ENCODE measurements at places on chromosomes 1 and 21. TPM values are rescaled to one million over a fixed set of nuclear protein-coding genes. Genes with fewer than 3 reads are reported as not detected.

DNA sequence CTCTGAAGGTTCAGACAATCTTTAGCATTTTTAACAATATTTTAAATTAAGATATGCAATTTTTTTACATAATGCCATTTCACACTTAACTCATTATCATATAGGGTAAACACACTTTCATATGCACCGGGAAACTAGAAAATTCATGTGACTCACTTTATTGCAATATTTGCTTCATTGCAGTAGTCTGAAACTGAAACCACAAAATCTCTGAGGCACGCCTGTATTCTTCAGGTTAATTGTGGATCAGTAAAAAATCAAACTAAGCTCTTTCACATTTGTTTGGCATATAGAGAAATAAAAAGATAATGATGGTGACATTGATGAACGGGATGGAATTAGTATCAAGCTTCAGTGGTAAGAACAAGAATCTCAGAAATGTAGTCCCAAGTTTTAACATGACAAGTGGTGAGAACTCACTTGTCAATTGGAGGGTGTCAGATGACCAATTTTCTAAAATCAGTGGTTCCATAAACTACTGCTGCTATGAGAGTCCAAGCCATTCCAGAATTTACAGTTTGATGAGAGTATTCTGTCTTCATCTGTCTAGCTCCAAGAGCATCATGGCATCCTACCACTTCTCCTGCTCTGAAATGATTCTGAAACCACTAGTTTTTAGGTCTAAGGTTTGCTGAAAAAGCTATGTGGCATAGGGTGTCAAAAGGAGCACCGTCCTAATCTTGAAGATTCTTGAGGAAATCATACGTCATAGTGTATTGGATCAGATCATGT lies 281.0 kb downstream of the PTPRC start:
- DNase-seq, result no peak

- no peak for DNase-seq
Observed at GRCh38 chr21:14321042-14321441, 61.9 kb downstream of the HSPA13 start.

- DNase-seq, result no peak
Observed at GRCh38 chr1:101147381-101147780, 89.4 kb upstream of the S1PR1 start.

DNA sequence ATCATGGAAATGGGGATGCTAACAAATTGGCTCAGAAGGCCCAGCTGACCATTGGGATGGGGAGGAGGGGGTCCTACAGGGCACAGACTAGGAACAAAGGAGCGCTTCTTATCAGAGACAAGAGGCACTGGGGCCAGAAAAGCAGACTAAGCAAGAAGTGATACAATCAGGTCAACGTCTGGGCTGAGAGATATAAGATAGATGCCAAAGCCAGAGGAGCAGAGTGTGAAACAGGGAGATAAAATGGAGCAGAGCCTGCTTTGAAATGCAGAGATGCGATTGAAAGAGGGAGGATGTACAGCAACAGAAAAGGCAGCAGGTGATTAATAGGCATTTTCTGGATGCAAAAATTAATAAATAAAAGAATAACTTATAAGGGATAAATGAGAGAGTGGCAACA lies 127.5 kb upstream of the SAMSN1 start:
- DNase-seq, result no peak

- no peak for DNase-seq
Observed at GRCh38 chr21:41751611-41752011, 15.2 kb downstream of the RIPK4 start.

- no peak for DNase-seq
Observed at GRCh38 chr1:26827106-26827604, 667 bp downstream of the ZDHHC18 start.

GRCh38 chr1:3577711-3578432 lies 33.4 kb downstream of the MEGF6 start:
- no peak for DNase-seq

DNA sequence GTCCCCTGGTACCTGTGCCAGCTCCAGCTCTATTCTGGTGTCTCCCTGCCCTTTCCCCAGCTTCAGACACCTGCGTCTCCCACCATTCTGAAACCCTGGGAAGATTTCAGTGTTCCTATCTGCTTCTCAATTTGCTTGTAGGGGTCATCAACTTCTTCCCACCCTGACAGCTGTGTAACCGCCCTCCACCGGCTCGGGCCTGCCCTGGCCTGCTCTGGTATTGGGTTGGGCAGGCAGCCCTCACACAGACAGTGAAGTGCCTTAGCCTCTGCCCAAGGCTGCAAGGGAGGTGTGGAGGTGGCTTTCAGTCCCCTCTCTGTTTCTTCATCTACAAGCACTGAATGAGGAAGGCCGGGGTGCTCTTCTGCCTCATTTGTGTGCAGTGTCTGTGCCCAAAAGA lies 97.2 kb downstream of the LAMC2 start:
- no peak for DNase-seq

DNA sequence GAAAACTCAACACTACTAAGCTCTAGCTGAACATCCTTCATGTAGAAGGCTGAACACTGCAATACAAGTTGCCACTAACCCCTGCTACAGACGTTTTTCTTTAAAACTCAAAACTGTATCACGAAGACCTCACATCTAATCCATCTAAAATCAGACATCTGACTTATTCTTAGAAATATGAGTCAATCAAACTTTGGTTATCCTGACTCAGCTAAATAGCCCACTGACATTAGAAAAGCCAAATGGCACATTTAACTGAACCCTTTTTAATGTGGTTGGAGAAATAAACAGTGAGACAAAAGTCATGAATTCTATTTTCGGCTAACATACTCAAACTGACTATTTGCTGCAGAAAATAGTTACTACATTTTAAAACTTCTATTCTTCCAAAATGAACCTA lies 35.6 kb downstream of the WLS start:
- DNase-seq, result no peak

DNA sequence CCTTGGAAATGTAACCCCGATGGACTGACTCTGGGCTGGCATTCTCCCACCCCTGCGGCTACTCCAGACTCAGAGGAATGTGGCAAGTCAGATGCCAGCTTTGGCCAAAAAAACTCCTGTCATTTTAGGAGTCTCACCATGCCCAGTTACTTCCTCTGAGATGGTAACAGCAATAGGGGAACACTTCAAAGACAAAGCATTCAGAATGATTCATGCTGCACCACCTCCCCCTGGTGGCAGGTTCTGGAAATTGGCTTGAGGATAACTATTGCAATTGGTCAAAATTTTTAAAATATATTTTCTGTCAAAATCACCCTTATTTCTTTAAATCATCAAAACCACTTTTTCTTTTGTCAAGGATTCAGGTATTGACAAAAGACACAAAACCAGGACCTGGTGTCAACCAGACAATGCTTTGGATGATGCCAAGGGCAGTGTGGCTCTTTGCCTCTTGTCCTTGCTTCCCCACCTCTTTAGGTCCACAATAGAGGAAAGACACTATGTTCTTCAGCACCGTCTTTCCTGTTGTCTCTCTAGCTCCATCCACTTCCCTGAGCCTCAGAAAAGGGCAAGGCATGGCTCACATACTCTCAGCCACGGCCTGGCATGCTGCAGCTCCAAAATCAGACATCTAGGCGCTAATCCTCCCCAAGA lies 9.9 kb upstream of the CDCA8 start:
- peak; percentile 52 for DNase-seq

DNA sequence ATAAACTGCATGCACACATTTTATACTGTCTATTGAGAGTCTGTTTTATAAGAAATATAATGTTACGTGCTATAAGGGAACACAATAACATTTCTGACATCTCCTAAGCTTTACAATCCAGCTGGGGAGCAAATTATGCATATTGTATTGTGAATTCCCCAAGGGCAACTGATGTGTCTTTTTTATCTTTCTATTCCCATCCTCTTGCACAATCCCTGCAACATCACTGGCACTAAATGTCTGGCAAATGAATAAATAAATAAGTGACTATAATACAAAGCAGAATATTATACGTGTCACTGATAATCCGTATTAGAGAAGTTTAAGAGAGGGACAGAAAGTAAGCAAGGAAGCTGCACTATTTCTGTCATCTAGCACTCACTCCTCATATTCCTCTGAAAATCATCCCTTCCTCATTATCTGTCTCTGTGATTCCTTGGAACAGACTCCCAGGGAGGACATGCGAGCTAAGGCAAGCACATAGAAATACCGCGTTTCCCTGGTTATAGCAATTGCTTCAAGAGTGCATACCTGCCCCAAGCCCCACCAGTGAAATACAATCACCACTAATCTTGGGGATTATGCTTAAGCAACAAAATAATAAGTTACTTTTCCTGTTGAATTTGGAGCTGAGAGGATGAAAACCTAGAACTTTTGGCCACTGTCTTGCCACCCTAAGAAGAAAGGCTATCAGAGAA lies 205.4 kb downstream of the SMYD3 start:
- DNase-seq, result no peak

DNA sequence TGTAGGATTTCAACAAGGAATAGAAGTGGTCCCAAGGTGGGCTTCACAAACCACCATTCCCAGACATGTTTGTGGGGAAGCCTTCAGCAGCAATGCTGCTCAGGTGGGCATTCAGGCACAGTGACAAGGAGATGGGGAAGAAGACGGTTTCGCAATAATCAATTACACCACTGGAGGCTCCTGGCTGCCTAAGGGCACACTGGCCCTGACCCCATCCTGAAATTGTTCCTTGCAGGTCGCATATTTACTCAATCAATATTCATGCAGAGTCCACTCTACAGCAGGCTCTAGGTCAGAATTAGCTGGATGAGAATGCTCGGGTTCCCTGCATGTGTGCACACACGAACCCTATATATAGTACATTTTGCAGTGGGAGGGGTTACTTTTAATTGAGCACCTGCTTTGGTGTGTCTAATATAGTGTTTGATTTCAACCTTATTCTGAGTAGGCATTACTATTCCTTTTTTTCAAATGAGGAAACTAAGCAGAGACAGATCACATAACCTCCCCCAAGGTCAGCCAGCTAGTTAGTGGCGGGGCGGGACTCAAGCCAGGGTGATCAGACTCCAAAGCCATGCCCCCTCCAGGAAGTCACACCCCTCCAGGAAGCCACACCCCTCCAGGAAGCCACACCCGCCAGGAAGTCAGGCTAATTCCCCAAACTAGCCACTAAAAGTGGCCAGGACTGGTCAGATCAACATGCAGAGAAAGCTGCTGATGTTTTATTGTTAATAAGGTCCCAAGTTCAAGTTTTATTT lies 106.5 kb downstream of the HLCS start:
- peak; percentile 8 for DNase-seq

The KLHDC9 gene
- total RNA-seq, result 2.1 TPM

The KCNT2 gene
- 0.24 TPM for total RNA-seq

The TFF2 gene
- not detected for total RNA-seq

The LCE1A gene
- not detected for total RNA-seq

The PADI4 gene
- not detected for total RNA-seq

The EPHA8 gene
- total RNA-seq, result not detected

All from HFFc6 (cell line).